ENCODE measurements at places on chromosomes 1 and 21.

GRCh38 chr1:204977318-204977717 lies 65.7 kb upstream of the CNTN2 start:
- no peak for DNase-seq

DNA sequence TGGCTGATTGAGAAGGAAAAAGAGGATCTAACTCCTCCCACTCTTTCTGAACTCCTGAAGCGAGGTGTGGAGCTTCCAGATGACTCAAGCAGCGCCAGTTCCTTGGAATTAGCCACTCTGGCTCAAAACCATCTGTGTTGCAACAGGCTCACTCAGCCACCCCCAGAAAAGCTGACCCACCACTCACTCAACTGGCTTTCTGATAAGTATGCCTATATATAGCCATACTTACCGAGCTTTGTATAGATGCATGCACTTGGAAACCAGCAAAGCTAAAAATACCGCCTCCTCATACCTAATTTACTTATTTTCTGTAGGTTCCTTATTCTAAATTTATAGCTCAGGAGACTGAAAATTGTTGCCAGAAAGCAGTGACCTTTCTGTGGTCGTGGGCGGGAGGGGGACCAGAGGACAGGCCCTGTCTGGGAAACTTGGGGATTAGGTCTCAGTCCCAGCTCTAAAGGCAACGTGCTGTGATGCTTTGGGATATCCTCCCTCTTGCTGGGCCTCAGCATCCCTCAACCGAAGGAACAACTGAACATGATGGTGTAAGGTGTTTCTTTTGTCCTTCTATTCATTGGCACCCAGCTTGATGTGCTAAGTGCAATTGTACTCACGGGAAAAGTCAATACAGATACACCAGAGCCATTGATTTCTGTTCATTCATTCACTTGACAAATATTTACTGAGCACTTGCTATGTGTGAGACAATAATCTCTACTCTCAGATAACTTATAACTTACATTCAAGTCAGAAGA lies 65.7 kb downstream of the NENF start:
- no peak for DNase-seq

DNA sequence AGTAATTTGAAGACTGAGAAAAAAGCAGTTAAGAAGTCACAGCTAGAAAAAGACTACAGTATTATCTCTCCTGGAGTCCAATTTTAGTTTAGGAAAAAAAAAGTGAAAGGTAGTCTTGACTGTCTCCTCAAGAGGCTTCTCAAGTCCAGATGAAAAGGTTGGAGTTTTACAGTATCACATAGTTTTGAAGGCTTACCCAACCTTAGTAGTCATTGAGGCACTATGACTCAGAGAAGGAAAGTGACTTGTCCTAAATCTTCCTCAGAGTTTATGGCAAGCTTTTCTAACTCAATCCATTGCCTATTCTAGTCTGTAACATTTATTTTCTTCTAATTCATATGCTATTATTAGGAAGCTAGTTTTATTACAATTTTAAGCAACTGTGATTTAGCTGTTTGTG lies 174.9 kb downstream of the DPYD start:
- DNase-seq: no peak

DNA sequence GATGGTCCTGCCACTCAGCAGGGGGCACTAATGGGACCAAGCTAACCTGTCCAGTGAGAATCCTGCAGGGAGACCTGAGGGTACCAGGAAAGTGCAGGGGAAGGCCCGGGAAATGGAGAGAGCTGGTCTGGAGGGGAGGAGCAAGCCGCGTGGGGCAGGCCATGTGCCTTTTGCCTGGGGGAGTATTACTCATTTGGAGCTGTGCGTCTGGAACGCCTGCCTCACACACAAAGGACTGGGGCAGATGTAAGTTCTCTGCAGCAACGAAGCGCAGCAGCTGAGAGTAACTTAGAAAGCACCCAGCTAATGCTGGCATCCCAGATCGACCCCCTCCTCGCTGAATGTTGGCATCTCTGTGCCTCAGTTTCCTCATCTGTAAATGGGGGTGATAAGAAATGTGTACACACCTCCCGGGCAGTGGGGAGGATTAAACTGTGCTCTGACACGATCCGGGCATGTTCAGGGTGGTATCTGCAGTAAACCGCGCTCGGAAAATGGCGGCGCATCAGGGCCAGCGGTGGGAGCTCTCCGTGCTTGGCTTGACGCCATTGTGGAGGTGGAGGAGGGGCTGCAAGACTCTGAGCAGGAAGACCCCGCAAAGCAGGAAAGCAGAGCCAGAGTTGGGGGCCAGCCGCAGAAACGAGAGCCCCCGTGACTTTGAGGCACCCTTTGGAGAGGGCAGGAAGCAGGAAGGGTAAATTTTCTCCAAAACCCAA lies 212.5 kb downstream of the NPHP4 start:
- no peak for DNase-seq

DNA sequence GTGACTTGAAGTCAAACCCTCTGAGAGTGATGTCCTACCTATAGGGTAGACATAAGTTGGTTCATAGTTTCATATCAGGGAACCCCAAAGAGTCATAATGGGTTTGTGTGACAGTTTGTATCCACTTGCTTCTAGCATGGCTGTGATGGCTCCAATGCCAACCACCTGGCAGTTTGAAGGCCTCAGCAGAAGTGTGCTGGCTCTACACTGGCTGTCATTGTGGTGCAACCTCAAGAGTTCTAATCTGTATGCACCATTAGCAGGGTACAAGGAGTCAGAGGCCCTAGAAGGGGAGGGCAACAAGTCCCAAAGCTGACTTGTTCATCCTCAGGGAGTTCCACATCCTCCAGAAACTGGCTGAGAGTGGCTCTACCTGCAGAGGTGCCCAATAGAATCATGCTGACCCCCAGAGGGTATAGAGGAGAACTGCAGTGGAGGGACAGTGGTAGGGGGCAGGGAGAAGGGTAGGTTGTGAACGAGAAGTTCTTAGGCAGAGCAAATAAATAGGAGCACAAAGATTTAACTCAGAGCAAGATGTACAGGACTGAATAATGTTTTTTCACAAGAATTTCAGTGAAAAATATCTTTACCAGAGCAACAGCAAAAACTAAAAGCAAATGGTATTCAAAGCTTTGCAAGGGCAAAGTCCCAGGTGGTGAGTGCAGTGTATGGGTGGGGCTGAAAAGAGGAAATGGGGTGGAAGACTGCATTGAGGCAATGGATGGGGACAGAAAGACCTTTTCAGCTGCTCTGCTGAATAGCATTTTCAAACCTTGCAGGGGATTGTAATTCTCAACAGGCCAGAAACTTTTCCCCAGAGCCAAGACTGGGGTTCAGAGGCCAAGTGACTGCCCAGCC lies 3.2 kb downstream of the FCRL2 start:
- no peak for DNase-seq

DNA sequence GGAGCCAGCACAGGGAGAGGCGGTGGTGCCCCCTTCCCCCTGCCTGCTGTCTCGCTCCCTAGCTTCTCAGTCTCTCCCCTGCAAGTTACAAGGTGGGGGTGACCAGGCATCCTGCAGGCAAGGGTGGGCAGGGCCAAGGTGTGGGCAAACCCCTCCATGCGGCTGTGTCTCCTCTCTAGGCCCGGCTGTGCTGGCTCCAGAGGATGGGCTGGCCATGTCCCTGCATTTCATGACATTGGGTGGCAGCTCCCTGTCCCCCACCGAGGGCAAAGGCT lies 14.6 kb downstream of the NTRK1 start:
- no peak for DNase-seq

- no peak for DNase-seq
Measured at GRCh38 chr1:27713869-27714513, 11.8 kb upstream of the FAM76A start.

DNA sequence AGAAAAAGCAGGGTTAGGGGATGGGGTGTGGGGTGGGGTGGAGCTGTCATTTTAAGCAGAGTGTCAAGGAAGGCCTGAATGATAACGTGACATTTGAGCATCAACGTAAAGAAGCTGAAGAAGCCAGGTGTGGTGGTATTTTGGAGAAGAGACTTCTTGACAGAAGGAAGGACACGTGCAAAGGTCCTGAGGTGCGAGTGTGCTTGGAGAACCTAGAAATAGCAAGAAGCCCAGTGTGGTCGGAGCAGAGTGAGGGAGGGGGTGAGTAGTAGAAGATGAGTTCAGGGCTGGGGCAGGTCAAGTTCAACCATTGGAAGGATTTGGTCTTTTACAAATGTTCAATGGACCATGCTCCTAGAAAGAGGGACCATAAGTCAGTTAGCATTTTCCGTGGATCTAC lies 140.2 kb upstream of the ZBTB40 start:
- no peak for DNase-seq

GRCh38 chr1:2039251-2039650 lies 11.0 kb upstream of the PRKCZ start:
- no peak for DNase-seq

DNA sequence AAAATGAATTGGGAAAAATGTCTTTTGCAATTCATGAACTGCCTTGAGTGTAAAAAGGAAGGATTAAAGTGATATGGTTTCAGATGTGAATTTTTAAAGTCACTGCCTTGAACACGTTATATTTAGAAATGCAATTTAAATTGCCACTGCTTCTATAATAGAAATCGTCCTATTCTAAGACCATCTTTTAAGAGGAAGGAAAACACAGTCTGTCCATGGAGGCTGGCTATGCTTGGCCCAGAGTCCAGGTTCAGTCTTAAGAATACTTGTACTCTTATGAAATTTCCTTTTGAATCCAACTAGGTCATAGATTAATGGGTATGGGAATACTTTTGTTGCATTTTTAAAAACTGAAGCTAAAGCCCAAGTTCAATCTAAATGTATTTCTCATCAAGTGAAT lies 86.0 kb downstream of the PCNX2 start:
- DNase-seq: no peak

DNA sequence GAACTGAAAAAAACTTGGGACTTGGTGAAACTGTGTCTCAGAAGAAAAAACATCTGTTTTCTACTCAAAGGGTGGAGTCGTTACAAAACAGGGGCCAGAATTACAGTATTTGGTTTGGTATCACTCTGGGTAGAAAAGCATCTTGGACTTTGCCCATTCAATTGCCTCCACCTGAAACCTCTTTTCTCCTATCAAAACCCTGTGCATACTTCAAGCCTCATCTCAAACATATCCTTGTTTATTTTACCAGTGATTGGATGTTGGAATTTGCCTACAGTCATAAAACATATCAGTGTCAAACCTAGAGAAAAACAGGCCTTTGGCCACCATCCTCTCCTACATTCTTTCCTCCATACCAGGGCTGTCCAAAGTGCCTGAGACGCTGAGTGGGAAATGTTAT lies 281.5 kb downstream of the PLPP3 start:
- no peak for DNase-seq

DNA sequence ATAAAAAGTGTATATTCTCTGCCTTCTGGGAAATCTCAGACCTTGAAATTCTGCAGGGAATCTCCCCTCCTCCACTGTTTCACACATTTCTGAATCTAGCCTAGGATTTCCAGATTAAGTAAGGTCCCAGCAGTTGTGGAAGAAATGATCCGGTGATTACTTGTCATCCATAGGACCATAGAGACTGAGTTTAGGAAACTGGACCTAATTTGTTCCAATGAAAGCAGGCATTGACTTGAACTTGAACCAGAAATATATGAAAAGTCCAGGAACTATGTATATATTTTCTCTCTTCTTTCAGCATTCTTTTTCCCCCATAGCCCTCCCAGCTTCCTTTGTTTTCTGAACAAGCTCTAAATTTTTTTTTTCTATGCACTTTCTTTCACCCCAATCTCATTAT lies 149.5 kb upstream of the SPAG17 start:
- no peak for DNase-seq

DNA sequence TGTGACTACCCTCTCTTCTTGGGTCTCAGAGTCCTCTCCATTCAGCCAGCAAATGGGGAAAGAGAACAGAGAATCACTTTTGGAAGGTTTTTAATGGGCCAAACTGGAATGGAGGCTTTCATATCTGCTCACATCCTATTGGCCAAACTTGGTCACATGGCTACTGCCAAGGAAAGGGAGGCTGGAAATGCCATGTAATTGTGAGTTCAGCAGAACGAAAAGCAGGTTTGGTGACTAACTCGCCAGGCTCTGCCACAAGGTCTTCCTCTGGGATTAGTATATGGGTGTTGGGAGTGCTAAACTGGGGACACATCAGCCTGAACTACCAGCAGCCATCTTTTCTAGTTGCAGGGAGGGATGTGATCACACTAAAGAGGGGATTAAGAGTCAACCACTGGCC lies 19.2 kb downstream of the RD3 start:
- DNase-seq: no peak

- no peak for DNase-seq
Measured at GRCh38 chr1:176566004-176566975, 103.3 kb downstream of the PAPPA2 start.

- no peak for DNase-seq
Measured at GRCh38 chr1:47871799-47872353, 125.3 kb downstream of the TRABD2B start.

DNA sequence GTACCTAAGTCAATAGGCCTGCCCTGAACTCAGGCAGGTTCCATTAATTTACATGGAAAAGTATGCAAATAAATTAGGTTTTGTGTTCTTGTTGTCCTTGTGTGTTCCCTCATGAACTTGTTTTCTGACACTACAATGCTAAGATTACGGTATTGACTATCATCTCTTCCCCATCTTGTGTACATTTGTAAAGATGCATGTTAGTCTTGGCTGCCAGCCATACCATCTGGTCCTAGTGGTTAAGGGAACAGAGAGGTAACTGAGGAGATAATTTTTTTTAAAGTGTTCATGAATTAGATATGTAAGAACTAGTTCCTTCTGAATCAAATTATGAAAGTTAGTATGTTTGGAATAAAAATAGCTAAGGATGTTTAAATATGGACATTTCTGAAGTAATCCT lies 167.6 kb upstream of the ADAMTS5 start:
- no peak for DNase-seq

DNA sequence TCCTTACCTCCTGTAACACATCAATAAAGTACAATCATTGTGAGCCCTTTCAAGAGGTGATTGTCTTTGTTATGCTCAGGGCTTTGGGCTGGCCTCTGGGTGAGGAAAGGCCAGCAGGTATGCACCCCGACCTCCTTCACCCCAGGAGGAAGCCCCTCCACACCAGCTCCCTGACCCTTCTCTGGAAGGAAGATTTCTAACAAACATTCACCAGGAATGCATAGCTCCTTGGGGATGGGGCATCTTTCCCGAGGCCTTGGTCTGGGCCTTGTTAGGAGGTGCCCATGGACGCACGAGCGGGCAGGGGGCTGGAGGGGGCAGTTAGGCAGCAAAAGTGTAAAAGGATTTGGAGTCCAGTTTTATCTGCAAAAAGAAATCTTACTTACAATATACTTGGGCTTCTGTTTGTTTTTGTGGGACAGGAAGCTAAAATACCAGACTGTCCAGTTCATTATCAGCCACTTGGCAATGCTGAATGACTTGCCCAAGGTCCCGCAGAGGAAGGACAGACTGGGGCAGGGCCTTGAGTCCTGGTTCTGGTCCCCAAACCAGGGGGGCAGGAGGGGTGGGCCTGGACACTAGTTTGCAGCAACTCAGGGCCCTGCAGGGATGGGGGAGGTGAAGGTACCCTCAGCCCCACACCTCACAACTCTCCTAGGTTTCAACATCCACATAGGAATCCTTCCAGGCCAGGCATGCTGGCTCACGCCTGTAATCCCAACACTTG lies 10.1 kb downstream of the ZC3H12A start:
- DNase-seq: no peak

DNA sequence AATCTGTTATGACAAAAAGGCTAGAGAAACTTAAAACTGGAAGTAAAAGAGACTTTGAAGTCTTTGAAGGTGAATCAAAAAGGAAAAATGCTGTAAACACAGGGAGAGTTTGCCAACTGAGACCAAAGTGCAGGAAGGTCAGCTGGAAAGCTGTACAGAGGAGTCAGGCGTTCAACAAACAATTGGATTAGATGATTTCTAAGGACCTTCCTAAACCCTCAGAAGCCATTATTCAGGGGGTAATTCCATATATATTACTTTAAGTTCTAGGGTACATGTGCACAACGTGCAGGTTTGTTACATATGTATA lies 156.8 kb downstream of the ZBTB18 start:
- DNase-seq: no peak

- DNase-seq: no peak
Measured at GRCh38 chr1:223631956-223632355, 33.5 kb downstream of the CAPN8 start.

Measured in stimulated activated CD4-positive, alpha-beta T cell treated with anti-CD3 and anti-CD28 coated beads, Interleukin-1b, Interleukin-23, amount 100 ng/mL, for 4 hours (primary cell).